ENCODE measurements at places on chromosomes 6 and 20.
A peak's percentile ranks its signal among the peaks of the same experiment; 100 is the strongest.

GRCh38 chr20:46361381-46361780 lies 45.0 kb downstream of the ELMO2 start:
- DNase-seq: no peak

GRCh38 chr20:11035211-11035610 lies 361.4 kb upstream of the JAG1 start:
- no peak for DNase-seq

DNA sequence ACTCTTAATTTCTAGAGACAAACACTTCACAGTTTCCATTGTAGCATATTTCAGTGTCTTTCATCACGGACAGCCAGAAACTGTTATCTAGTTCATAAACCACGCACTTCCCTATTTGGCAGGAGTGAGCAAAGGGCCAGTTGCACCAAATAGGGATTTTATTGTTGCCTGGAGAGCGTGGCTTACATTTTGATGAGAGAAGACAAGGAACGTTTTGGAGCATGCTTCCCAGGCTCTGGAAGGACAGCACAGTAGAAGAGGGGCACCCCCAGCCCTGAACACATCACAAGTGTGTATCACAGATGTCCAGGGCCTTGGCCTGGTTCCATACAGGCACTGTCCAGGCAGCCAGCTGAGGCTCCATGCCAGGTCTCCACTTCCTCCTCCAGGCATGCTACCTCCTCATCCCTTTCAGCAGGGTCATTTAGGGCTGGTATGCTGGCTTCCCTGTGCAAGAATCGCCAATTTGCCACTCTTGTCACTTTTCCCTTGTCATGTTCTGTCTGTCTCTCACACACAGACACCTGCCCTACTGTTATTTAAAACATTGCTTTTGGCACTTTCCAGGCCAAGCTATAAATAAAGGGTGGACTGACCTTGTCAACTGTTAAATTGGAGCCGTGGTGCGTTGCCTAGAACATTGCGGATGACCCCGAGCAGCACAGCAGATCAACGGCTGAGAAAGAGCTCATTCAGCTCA lies 235.0 kb upstream of the GMDS start:
- DNase-seq: no peak

DNA sequence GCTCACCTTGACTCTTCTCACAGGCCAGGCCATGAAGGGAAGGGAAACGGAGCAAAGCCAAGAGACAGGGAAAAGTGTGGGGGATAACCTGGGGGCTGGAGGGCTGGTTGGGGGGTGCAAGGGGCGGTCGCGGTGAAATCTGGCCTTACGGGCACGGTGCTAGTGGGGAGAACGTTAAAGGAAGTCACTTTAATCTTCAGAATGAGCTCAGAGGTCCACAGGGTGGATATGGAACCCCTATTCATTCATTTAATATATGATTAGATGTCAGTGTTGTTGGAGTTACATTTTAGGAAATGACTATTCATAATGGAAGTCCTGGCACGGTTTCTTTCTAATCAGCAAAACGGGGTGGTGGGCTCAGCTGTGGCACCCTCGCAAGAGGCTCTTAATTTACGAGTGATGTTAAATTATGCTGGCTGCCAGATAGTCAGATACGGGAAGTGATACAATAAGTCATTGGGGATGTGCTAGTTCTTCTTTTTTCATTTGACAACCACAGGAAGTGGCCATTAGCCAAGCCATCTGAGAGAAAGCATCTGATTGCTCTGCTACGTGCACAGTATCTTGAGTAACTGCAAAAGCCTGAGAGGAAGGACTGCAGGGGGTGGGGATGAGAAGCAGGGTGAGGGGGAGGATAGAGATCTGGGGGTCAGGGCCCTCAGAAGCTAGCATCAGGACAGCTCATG lies 253.0 kb downstream of the QKI start:
- DNase-seq: peak; percentile 1

GRCh38 chr6:90004511-90004910 lies 110.2 kb downstream of the GJA10 start:
- no peak for DNase-seq

DNA sequence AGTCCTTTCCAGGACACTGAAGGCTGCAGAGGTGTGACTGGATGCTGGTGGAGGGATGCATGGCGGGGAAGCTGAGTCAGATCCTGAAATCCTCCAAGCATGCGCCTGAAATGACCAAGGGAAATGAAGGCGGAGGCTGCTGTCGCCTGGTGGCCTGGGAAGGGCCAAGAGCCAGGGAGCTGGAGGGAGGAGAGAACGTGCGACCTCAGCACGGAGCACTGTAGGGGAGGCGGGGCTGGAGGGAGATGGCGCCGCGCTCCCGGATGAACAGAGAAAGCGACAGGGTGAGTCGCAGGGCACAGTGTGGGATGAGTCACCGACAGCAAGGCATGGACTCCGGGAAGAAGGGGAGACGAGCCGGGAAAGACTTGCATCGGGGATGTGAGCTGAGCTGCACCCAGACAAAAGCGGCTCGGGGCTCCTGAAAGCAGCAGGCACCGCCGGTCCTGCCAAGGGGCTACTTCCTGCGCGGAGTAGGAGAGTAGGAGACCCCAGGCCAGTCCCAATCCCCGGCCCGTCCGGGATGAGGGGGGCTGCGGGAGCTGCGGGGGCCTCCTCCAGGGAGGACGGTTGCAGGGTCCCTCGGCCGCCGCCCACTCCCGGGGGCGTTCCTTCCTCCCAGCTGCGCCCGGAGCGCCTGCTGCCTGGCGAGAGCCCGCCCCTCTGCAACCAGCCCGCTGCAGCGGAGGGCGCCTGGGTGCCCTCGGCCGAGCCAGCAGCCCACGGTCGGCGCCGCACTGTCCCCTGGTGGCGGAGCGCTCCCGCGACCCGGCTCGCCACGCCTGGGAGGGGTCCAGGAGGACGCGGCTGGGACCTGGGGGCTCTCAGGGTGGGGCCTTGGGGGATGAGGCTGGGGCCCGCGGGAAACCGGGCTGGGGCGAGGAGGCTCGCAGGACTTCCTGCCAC lies 11.0 kb upstream of the NQO2 start:
- DNase-seq: peak; percentile 87

GRCh38 chr20:1983301-1983700 lies 10.6 kb downstream of the PDYN start:
- DNase-seq: no peak

DNA sequence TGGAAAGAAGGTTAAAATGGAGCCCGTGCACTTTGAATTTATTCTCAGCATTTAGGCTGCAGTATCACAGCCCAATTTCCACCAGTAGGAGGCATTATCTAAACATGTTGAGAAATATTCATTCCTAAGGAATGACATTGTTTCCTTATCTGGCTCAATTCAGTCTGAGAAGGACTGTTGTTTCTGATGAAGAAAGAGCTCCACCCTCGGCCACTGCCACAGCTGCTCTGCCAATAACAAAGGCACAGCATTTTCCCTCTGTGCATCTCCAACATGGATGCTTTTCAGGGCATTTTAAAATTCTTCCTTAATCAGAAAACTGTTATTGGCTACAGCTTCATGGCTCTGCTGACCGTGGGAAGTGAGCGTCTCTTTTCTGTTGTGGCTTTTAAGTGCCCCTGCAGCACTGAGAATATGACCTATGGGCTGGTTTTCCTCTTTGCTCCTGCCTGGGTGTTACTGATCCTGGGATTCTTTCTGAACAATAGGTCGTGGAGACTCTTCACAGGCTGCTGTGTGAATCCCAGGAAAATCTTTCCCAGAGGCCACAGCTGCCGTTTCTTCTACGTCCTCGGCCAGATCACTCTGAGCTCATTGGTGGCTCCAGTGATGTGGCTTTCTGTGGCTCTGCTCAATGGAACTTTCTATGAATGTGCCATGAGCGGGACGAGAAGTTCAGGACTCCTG lies at the start of gene CALHM5:
Gene CALHM5, plus strand, starts transcription at position 216 of the 687 bp plus-strand sequence. Its CDS starts 58 bp downstream, at position 274.
- no peak for DNase-seq

- DNase-seq: peak; percentile 19
Measured at GRCh38 chr6:13327691-13328075, 654 bp downstream of the TBC1D7 start.

- no peak for DNase-seq
Measured at GRCh38 chr20:14544688-14545087, 207.3 kb upstream of the FLRT3 start.

GRCh38 chr20:35009665-35010328 lies 54.1 kb downstream of the MYH7B start:
- DNase-seq: no peak

- no peak for DNase-seq
Measured at GRCh38 chr6:110554966-110555460, 78.6 kb upstream of the SLC22A16 start.

- DNase-seq: no peak
Measured at GRCh38 chr6:154604119-154604518, 93.6 kb upstream of the CNKSR3 start.

DNA sequence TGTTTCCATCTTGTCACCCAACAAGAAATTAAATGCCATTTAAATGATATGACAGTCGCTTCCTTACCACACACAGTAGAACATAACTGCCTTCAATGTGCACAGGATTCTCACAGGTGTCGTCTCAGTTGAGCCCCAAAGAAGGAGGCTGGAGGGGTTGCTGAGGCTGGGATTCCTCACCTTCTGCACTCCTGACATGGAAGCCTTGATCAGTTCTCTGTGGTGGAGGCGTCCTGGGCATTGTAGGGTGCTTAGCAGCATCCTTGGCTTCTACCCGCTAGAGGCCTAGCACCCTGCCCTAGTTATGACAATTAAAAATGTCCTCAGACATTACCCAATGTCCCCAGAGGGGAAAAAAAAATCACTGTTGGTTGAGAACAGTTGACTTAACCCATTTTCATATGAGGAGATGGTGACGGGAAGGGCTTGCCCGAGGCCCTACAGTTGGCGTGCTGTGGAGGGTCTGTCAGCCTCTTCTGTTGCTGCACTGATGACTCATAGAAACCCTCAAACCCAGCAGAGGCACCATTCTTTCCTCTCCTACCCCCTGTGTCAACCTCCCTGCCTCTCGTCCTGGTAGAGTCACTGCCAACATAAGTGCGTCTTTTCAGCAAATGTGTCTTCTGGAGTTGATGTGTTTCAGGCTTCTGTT lies 19.3 kb upstream of the ZNF831 start:
- DNase-seq: peak; percentile 70

DNA sequence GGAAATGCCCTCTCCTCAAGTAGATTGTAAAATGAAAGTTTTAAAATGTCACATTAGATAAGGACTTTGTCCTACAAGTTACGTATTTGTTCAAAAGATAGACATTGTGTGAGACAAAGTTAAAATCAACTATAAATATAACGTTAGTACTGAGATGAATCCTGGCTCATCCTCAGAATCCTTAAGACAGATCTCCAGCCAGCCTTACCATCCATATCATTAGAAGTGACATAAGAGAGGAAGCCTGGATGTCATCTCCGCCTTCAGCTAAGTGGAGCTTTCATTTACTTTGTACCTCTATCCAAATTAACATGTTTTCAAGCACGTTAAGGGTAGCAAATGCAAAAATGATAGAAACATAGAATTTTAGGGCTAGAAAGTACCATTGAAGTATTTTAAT lies 59.1 kb downstream of the SCAF8 start:
- no peak for DNase-seq

- no peak for DNase-seq
Measured at GRCh38 chr6:143611580-143611979, 66.2 kb upstream of the PHACTR2 start.

GRCh38 chr6:143141442-143141841 lies 80.8 kb downstream of the AIG1 start:
- DNase-seq: no peak

GRCh38 chr6:2969549-2969948 lies 1.8 kb downstream of the SERPINB6 start:
- DNase-seq: no peak

- no peak for DNase-seq
Measured at GRCh38 chr20:17835240-17835933, 133.2 kb downstream of the SNX5 start.

DNA sequence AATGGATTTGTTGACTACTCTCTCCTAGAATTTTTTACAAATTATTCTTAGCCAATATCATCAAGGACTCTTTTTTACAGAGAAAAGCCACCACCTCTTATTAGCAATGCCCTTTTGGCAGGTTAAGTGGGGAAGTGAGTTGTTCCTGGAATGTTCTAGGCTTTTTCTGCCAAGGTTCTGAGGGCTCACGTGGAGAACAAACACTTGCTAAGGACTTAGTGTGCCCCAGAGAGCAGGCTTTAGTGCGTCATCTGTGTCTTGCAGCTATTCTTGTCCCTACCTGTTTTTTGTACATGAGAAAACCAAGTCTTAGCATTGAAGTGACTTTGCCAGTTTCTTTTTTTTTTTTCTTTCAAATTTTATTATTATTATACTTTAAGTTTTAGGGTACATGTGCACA lies 33.5 kb downstream of the CFAP61 start:
- no peak for DNase-seq

- no peak for DNase-seq
Measured at GRCh38 chr20:32526541-32526940, 58.6 kb downstream of the NOL4L start.

DNA sequence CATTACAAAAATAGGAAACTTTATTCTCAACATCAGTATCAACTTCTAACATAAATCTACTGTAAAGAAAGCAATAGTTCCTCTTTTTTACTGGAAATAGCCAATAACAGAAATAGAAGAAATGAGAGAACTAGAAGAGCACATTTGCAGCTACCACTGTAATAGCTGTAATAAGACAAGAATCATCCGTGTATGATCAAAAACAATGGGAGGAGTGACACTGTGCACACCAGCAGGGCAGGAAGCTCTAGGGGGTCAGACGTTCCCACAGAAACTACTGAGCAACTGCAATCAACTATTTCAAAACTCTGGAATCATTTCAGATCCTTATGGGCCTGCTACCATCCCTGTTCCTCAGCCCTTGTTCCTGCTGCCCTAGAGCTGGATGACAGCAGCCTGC lies 43.7 kb downstream of the NINL start:
- DNase-seq: no peak

GRCh38 chr6:151284012-151284411 lies 44.2 kb downstream of the AKAP12 start:
- no peak for DNase-seq

GRCh38 chr20:52047811-52048764 lies 143.5 kb downstream of the ZFP64 start:
- DNase-seq: peak; percentile 64

- DNase-seq: no peak
Measured at GRCh38 chr6:105179244-105180065, at the start of gene POPDC3. TSS of gene POPDC3 (minus strand) at chr6:105180014. CDS start at chr6:105161909, 18,105 bp downstream.

GRCh38 chr20:31602779-31603441 lies 2.2 kb upstream of the ID1 start:
- DNase-seq: peak; percentile 92

DNA sequence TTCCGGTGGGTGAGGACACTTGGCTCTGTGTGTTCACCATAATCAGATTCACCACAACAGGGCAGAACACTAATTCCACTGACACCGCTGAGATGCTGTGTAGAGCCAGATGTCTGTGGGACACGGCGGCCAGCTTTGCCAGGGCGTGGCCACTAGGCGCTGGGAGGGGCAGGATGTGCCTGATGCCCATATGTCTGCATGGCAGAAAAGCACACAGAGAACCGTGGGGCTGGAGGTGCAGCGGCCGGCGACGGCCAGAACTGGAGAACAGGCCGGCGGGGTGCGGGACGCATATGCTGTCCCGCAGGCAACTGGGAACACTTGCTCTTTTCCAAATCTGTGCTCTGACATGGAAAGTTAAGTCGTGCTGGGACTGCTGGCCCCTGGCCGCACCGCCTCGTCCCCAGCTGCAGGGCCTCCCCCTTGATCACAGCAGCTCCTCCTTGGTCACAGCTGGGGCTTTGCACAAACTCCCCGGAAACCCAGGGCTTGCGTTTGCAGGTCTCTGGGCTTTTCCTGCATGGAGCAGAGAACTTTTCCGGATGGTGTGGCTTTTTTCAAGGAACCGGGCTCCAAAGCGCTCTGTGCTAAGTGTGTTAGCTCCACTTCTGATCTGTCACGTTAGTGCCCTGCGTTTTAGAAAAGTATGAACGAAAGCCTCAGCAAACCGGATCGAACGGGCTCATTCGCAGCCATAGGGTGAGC lies 31.1 kb downstream of the NTSR1 start:
- peak; percentile 70 for DNase-seq
